Nephron progenitor cell (in vitro differentiated cells): ENCODE measurements at places on chromosomes 1 and 21.

GRCh38 chr1:234881893-234882771 lies 246.5 kb downstream of the TOMM20 start:
- DNase-seq: peak; percentile 23

GRCh38 chr1:207495801-207496792 lies at the start of gene CR1:
CR1 (plus strand) TSS chr1:207496157; CDS start chr1:207496268, 111 bp downstream.
- DNase-seq: peak; percentile 64

GRCh38 chr1:221778125-221778524 lies 36.2 kb upstream of the DUSP10 start:
- DNase-seq: no peak

GRCh38 chr1:25517476-25518394 lies 25.7 kb upstream of the LDLRAP1 start:
- no peak for DNase-seq

GRCh38 chr1:182087304-182087703 lies 25.8 kb upstream of the ZNF648 start:
- no peak for DNase-seq

DNA sequence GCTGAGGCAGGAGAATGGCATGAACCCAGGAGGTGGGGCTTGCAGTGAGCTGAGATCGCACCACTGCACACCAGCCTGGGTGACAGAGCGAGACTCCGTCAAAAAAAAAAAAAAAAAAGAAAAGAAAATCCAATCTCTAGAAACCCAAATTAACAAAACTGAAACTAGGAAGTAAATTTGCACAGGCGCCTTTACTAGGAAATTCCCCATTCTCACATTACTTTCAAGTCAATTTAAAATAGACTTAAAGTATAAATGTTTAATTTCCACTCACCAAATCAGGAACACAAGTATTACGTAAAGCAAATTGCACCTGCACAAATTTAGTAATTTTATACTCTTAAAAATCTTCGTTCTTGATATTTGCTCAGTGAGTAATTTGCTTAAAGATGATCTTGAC lies 67.8 kb upstream of the BCAR3 start:
- DNase-seq: no peak

DNA sequence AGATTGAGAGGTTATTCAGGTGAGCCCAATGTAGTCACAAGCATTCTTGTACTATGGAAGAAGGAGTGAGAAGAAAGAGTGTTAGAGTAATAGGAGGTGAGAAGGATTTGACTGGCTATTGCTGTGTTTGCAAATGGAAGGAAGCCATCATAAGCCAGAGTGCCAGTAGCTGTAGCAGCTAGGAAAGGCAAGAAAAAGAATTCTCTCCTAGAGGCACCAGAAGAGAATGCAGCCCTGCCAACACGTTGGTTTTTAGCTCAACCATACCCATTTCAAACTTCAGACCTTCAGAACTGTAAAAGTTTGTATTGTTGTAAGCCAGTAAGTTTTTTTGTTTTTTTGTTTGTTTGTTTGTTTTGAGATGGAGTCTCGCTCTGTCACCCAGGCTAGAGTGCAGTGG lies 8.9 kb upstream of the IL12RB2 start:
- DNase-seq: no peak

GRCh38 chr1:225488676-225489075 lies 60.8 kb upstream of the LBR start:
- DNase-seq: no peak

GRCh38 chr1:208059409-208060001 lies 148.6 kb upstream of the CD34 start:
- no peak for DNase-seq

GRCh38 chr1:2249559-2249906 lies 21.4 kb downstream of the SKI start:
- DNase-seq: no peak

DNA sequence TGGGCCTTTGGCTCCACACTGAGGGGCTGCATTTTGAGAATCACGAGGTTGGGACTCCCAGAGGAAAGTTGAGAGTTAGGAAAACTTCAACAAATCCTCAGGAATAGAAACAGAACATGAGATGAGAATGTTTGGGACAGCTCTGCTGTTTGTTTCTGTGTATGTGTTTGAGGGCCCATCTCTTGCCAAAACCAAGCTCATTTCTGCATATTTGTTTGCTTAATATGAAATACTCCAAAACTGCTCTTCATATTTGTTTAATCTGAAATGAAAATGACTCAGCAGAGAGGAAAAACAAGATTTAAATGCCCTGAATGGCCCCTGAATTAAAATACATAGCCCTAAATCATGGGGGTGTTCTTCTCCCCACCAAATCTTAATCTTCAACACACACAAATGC lies 78.1 kb downstream of the DDR2 start:
- DNase-seq: no peak

DNA sequence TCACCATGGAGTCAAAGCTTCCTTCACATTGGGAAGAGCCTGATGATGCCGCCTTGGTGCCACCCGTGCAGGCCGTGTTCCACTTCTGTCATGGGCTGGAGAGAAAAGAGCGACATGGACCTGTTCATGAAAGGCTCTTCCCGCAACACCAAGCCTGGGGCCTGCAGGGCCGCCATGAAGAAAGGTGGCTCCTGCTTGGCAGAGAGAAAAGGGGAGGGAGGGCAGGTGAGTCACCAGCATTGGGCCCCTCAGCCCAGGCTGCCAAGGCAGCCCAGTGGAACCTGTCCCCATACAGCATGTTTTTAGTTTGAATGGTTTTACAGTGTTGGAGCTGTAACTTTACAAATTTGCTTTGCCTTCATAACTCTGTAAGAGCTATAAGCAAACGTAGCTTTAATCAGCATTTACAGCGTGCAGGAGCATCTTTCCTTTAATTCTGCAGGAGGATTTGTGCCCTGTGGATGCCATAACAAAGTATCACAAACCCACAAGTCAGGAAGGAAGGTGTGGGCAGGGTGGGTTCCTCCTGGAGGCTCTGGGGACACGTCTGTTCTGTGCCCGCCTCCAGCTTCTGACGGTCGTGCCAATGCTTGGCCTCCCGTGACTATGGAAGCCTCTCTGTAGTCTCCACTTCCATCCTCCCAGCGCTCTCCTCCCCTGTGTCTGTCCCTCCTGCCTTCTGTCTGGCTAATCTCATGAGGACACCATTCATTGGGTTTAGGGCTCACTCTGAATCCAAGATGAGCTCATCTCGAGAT lies 49.1 kb downstream of the RIPK4 start:
- no peak for DNase-seq

DNA sequence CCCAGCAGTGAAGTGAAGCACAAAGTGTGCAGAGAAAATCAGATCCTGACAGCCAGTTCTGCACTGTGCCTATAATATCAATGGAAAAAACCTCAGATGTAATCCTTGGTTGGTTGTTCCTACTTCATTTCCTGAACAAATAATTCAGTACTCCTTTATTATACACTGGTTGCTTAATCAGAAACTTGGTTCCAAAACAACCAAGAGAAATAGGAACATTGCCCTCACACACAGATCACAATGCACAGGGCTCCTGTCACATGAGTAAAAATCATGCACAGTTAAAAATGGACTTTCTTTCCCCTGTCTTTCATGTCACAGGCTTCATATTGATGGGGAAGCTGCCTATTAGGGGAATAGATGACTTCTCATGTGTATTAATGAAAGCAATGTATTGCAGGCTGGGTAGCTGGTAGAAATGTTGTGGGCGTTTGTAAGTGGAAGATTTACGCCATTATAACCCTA lies 9.7 kb downstream of the DNASE2B start:
- DNase-seq: no peak

DNA sequence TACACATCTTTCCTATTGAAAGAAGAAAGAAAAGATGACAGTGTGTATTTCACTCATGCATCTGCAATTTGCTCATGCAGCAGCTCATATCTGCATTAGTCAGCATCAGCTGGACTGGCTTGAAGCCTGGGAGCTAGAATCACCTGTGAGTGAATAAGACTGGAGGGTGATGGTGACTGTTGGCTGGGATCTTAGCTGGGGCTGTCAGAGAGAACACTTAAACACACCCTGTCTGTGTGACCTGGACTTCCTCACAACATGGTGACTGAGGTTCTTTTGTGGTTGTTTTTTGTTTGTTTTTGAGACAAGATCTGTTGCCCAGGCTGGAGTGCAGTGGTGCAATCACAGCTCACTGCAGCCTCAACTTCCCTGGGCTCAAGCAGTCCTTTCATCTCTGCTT lies 24.9 kb downstream of the KLHDC7A start:
- no peak for DNase-seq

- peak; percentile 84 for DNase-seq
These were observed 13.9 kb upstream of the CAMK1G start for GRCh38 chr1:209569455-209570207.

GRCh38 chr1:79220509-79220908 lies 214.0 kb upstream of the ADGRL4 start:
- no peak for DNase-seq

DNA sequence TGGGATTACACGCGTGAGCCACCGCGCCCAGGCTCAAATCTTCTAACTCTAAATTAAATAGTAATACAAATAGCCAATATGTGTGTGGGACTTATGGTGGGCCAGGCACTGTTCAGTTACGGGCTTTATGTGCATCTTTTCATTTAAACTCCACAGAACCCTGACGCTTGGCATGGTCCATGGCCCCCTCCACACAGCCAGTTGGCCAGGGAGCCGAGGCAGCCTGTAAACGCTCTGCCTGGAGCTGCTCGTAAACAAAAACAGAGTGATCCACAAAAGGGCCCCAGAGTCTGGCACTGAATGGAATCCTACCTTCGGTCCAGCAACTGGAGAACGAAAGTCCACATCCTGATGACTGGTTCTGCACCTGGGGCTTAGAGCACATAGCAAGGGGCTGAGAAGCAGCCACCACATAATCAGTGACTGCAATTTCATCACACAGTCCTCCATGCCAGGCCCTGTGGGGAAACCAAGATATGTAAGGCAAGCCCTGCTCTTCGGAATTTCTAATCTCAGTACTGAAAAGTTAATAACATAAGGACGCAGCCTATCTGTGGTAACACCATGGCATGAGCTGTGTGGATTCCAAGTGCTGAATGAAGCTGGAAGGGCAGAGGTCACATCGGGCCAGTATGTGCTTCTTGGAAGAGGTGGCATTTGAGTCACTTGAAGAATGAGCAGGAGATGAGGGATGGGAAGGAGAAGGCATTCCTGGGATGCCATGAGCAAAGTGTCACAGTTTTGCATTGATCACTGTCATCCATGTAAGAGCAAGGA lies 13.5 kb upstream of the ADAMTSL4 start:
- DNase-seq: no peak

DNA sequence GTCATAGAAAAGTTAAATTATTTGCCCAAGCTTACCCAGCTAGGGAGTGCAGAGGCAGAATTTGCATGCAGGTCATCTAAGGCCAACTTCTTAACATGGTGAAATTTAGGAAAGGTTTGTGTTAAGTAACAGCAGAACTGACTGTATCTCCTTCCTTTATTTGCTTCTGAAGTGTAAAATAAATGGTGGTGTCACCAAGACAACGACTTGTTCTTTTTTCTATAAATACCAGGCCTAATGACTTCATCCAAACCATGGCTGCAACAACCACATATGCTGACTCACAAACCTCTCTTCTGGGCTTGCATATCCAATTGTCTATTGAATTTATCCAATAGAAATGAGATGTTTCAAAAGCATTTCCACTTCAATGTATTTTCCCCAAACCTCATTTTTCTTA lies 19.1 kb downstream of the COL24A1 start:
- no peak for DNase-seq

GRCh38 chr1:26950602-26951001 lies 9.7 kb downstream of the KDF1 start:
- no peak for DNase-seq

DNA sequence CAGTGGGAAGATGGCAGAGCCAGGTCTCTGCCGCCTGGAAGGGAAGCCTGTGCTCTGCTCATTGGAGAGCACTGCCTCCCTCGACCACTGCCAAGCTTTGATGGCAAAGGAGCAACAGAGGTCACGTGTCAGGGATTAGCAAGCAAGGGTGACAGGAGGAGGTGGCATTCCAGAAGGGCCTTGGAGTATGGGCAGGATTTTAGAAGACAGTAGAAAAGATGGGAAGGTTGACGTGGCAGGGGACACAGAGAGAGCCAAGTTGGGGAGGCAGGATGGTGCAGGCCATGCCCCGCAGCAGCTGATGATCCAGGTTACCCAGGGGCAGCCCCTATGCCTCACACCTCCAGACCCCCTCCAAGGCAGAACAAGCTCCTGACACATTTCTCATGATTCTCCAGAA lies 21.9 kb upstream of the LBR start:
- DNase-seq: no peak

- DNase-seq: no peak
These were observed 137.8 kb downstream of the KIF26B start for GRCh38 chr1:245292553-245292952.

DNA sequence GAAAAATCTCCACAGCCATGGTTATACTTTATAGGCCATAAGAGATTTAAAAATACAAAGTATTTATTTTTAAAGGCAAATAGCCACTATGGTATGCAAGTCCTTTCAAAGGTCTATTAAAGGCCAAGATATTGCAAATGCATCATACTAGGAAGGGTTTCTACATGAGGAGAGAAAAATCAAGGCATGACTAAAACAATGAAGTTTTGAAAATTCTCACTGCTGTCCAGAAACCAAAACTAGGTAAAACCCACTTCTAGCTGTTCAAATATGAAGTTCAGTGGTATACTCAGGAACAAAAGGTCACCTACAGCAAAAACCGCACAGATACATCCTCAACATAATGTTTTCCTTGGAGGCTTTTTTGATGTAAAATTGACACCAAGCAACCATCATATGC lies 75.0 kb downstream of the EPS15 start:
- no peak for DNase-seq

- DNase-seq: no peak
These were observed 85.1 kb downstream of the JAK1 start for GRCh38 chr1:64881281-64881680.

DNA sequence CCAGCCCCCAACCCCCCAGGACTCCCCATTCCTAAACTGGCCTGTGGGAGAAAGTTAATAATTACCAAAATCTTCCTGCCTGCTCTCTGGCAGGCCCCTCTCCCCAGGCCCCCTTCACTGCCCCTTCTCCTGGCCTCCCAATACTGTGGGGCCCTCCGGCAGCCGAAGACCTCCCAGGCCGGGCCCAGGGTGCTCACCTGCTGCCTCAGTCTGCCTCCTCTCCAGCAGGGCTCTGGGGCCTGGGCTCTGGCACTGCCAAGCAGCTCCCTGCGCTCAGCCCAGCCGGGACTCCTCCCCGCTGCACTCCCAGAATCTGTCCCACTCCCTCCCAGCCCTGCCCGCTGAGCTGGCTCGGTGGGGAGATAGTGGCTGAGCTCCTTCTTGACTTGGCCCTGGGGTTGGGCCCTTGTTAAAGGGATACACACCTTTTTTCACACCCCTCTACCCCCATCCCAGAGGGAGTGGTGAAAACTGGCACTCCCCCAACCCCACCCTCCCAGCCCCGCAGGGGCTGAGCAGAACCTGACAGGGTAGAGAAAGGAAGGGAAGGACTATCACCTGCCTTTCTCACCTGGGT lies at the start of gene S100A16:
S100A16 (minus strand) TSS at position 383 of the 577 bp plus-strand sequence. CDS start 4,986 bp downstream, outside the sequence.
- DNase-seq: peak; percentile 35

DNA sequence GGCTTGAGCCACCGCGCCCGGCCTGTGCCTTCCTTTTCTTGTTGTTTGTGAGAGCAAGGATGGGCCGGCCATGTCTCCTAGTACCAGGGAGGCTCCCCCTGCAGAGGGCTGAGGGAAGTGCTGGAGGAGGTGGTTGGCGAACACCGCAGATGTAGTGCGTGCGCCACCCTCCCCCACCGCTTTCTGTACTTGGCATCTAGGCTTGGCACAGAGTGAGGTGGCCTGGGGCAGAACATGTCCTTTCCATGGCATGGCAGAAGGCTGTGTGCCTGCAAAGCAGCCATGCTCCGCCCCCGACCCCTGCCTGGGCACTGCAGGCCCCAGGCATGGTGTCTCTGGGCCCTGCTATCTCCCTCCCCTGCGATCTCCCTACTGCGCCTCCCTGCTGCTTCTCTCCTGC lies 30.7 kb downstream of the ALPL start:
- peak; percentile 33 for DNase-seq

GRCh38 chr1:228733576-228733975 lies 1.7 kb upstream of the RHOU start:
- DNase-seq: no peak
